ENCODE measurements at places on chromosomes 11 and 22.

DNA sequence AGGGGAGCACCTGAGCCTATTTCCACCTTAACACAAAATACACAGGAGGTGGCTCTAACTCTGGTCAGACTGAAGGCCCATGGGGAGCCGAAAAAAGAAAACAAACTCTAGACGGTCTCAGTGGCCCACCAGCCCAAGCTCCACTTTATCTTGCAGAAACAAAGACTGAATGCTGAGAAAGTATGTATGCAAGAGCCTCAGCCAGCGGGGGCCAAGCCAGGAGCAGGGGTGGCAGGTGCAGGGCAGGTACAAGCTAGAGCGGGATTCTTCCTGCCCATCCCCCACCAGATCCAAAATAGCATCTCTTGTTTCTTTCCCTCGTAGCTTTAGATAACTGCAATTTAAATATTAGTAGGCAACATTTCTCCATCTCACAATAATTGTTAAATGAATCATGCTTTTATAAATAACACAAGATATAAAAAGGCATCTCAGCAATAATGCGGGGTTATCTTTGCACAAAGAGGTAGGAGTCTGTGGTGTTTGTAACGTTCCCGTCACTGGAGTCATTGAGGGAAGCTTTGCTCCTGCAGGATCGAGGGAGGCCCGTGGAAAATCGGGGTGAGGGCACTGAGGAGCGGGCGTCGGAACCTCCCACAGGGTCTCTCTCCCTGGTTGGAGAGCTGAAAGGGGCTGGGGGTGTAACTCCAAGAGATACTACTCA, 418.0 kb downstream of the SHANK2 start:
- DNase-seq: no peak

GRCh38 chr11:5096011-5096410, 26.6 kb downstream of the OR52E1 start:
- DNase-seq: no peak

DNA sequence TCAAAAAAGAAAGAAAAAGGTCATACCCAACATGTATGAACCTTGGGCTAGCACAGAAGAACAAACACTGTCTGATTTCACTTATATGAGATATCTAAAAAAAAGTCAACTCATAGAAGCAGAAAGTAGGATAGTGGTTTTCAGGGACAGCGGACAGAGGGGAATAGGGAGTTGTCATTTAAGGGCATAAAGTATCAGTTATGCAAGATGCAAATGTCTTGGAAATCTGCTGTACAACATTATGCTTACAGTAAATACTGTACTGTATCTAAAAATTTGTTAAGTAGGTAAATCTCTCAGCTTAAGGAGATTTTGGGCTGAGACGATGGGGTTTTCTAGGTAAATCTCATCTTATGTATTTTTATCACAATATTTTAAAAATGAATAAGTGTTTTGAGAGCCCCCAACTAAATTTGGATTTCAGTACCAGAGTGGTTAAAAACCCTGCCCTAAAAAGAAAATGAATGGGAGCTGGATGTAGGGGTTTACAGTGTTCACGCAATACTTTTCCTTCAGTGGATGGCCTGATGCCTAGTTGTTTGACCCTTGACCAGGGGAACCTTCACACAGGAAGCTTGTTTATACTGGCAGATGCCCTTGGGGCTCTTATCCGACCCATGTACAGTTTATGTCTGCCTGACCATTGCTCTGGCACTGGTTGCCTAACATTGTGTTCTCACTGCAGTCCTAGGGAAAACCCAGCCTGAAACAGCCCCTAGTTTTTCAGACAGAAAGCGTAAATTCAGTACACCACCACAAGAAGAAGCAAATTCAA, 34.8 kb downstream of the SLC22A9 start:
- no peak for DNase-seq

DNA sequence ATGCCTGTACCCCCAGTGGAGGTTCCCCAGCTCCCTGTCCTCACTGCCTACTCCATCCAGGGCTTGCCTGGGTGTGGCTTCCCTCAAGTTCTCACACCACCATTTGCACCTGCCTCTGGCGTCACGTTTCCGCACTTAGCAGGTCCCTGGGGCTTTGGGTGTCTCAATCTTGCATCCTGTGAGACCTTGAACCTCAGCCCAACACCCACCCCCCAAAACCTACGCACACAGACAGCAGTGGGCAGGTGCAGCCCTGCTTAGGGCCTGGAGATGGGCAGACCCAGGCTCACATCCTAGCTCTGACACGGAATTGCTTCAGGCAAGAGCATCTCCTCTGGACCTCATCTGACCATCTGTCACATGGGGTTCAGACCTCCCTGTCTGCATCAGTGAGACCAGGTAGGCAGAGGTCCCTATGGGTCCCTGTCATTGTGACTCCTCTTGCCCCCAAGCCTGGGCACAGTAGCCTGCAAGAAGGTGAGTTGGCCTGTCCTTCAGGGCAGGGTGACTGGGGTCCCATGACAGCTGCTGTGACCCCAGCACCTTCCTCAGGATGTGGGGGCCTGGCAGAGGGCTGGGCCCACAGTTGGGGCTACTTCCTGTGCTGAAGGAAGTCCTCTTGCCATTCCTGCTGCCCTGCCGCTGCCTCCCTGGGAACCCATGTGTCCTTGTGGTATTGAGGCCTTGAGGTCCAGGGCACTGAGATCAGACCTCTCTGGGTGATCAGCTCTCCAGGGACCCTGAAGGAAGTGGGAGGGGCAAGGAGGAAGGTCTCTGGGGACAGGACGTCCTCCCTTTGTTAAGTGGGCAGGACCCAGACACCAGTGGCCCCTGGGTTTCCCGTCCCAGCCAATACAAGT, 2.0 kb downstream of the SIPA1 start:
- DNase-seq: no peak

DNA sequence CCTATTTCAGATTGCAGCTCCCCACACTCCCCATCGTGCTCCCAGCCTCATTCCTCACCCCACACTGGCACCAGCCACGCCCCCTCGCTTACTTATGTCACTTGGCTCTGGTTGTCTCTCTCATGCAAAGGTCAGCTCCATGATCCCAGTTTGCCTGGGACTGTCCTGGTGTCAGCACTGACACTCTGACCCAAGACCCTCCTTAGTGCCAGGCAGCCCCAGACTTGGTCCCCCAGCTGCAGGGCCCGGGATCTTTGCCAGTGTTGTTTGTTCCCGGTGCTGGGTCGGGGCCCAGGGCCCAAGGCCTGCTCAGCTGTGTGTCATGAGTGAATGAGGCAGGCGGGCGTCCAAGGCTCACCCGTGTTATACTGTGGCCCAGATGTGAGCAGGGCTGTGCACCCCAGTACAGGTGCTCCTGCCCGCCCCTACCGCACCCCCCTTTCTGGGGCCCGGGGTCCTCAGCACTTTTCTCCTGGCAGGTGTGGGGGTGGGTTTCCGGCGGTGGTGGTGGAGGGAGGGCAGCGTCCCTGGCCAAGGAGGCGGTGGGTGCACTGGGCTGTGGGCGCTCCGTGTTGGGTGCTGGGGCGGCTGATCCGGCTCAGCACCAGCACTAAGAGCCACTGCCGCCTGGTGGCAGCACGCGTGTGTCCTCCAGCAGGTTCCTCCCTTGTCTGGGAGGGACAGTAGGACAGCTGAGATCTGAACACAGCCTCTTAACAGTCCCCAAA, 19.5 kb downstream of the IL17REL start:
- peak; percentile 66 for DNase-seq

GRCh38 chr11:4191031-4191571, 96.5 kb downstream of the RRM1 start:
- peak; percentile 76 for DNase-seq

- no peak for DNase-seq
Measured at GRCh38 chr11:12285106-12285505, 92.3 kb upstream of the PARVA start.

- DNase-seq: no peak
Measured at GRCh38 chr11:119663279-119663678, 65.7 kb downstream of the NECTIN1 start.

GRCh38 chr11:130055617-130056016, 14.1 kb upstream of the APLP2 start:
- DNase-seq: no peak

GRCh38 chr11:13958641-13959400, 3.7 kb upstream of the SPON1 start:
- DNase-seq: no peak

GRCh38 chr22:44096736-44097135, 72.6 kb downstream of the PARVB start:
- peak; percentile 50 for DNase-seq

DNA sequence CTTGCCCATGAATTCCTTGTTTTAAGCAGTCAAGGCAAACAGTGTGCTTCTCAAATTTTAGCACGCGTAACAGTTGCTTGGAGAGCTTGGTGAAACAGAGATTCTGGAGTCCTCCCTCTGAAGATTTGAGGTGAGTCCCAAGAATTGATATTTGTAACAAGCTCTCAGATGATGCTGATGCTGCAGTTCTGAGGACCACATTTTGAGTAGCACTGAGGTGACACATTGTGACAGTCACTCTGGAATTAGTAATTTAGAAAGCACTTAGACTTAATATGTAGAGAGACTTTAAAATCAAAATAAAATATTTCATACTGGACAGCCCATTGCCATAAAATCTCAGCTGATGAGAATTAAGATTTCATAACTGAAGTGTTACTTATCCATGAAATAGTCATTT, 38.5 kb downstream of the DNAJC24 start:
- DNase-seq: no peak

All from sigmoid colon (tissue), 7 donors.